Activated naive CD4-positive, alpha-beta T cell treated with anti-CD3 and anti-CD28 coated beads, Interleukin-2, amount 10 ng/mL, durations not matched to agents 5 hours and 36 hours (primary cell): ENCODE measurements at places on chromosomes 16 and 17. TPM values are rescaled to one million over a fixed set of nuclear protein-coding genes. Genes with fewer than 3 reads are reported as not detected.

PMFBP1 gene
- total RNA-seq, result 1.5 TPM

GAST gene
- not detected for total RNA-seq

TERF2IP gene
- total RNA-seq, result 67.0 TPM

USP6 gene
- total RNA-seq, result 0.10 TPM

MBTPS1 gene
- total RNA-seq, result 59.3 TPM

KRT13 gene
- not detected for total RNA-seq

CDR2L gene
- 0.41 TPM for total RNA-seq

SYNGR3 gene
- 2.2 TPM for total RNA-seq

NOD2 gene
- total RNA-seq, result 1.8 TPM

C16orf78 gene
- total RNA-seq, result not detected

CMTM1 gene
- 12.2 TPM for total RNA-seq

C1QL1 gene
- 1.1 TPM for total RNA-seq

RDM1 gene
- 10.5 TPM for total RNA-seq

FN3K gene
- 4.7 TPM for total RNA-seq

PRSS8 gene
- total RNA-seq, result not detected

TAC4 gene
- not detected for total RNA-seq

MAF gene
- total RNA-seq, result 48.3 TPM

KRTAP3-1 gene
- total RNA-seq, result not detected

CDH13 gene
- not detected for total RNA-seq

NHLRC4 gene
- 4.7 TPM for total RNA-seq

SLC16A6 gene
- 4.3 TPM for total RNA-seq

LCAT gene
- total RNA-seq, result 15.1 TPM

SDK2 gene
- 20.9 TPM for total RNA-seq

GP1BA gene
- total RNA-seq, result not detected
